ENCODE measurements at places on chromosomes 11 and 22.

DNA sequence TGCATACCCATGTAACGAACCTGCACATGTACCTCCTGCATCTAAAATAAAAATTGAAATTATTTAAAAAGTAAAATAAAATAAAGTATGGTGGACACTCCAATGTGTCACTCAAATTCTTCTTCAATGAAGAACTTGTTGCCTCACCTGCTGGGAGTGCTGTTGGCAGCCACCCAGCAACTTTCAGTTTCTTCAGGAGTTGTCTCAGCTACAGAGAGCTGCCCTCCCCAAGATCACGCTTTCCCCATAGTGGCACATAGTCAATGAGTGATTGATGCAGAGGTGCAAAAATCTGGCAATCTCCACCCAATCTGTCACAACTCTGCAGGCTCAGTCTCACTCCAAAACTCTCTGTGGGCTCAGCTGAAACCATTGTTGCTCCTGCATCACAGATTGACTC lies 92.3 kb upstream of the C11orf87 start:
- H3K27me3 ChIP-seq, result no peaks in the 10 kb centered on the region
- no peaks in the 10 kb centered on the region for H3K4me1 ChIP-seq
- no peaks in the 10 kb centered on the region for H3K36me3 ChIP-seq
- H3K4me3 ChIP-seq, result no peak overlapping the region

- H3K27me3 ChIP-seq, result no peaks in the 10 kb centered on the region
- H3K4me1 ChIP-seq, result no peaks in the 10 kb centered on the region
- H3K36me3 ChIP-seq, result no peaks in the 10 kb centered on the region
- H3K4me3 ChIP-seq, result no peak overlapping the region
Measured at GRCh38 chr11:88704485-88704884, 361.3 kb downstream of the GRM5 start.

- DNase-seq, result no peak
- no peaks in the 10 kb centered on the region for H3K4me1 ChIP-seq
- H3K36me3 ChIP-seq, result no peaks in the 10 kb centered on the region
Measured at GRCh38 chr11:18171377-18172000, 1.1 kb upstream of the MRGPRX4 start.

GRCh38 chr22:44074337-44074984 lies 50.4 kb downstream of the PARVB start:
- no peaks in the 10 kb centered on the region for H3K36me3 ChIP-seq
- H3K27me3 ChIP-seq, result no peaks in the 10 kb centered on the region
- no peak overlapping the region for H3K4me3 ChIP-seq
- DNase-seq, result no peak
- no peak overlapping the region for H3K27ac ChIP-seq

DNA sequence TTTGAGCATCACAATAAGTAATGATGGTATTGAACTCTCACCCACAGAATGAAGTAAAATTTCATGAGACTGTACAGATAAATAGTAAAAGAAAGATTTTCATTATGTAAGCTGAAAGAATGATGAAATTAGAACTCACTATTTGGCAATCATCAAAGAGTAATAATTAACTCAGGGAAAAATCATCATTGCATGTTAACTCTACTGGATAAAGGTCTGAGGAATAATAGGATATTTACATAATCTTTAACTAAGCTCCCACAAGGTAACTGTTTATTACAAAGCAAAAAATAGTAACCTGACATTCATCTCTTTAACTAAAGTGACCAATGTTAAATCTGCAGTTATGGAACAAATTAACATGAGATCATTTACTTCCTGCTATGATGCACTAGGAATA lies 739.9 kb downstream of the FAM181B start:
- no peak overlapping the region for H3K27ac ChIP-seq
- no peak for DNase-seq
- H3K4me1 ChIP-seq, result peaks cover 6% of the 10 kb centered on the region
- no peak overlapping the region for H3K4me3 ChIP-seq

DNA sequence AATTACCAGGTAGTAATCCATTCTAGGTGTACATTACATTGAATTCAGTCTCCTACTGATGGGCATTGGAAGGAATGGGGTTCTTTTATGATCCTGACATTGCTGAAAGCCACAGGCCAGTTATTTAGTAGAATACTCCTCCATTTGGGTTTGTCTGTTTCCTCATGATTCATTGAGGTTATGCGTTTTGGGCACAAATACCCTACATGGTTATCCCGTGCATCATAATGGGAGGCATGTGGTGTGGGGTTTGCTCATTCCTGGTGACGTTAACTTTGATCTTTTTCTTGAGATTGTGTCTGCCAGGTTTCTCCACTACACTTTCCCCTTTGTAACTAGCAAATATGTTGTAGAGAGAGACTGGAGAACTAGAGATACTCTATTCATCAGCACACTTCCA lies 5.5 kb downstream of the FOLR3 start:
- no peaks in the 10 kb centered on the region for H3K36me3 ChIP-seq
- H3K27me3 ChIP-seq, result no peaks in the 10 kb centered on the region
- no peak for DNase-seq
- H3K27ac ChIP-seq, result no peak overlapping the region
- H3K4me3 ChIP-seq, result no peak overlapping the region

- H3K27ac ChIP-seq, result no peak overlapping the region
- H3K36me3 ChIP-seq, result no peaks in the 10 kb centered on the region
- H3K27me3 ChIP-seq, result no peaks in the 10 kb centered on the region
- no peak for DNase-seq
Measured at GRCh38 chr11:67999201-67999629, 4.7 kb downstream of the UNC93B1 start.

GRCh38 chr11:69832561-69833413 lies 13.6 kb upstream of the FGF3 start:
- no peak overlapping the region for H3K4me3 ChIP-seq
- H3K4me1 ChIP-seq, result no peaks in the 10 kb centered on the region
- no peak for DNase-seq
- H3K36me3 ChIP-seq, result no peaks in the 10 kb centered on the region
